SK-N-MC (cell line): ENCODE measurements at places on chromosomes 3 and 15.

- no peak for DNase-seq
Observed at GRCh38 chr3:149476225-149476624, 1.7 kb downstream of the TM4SF4 start.

DNA sequence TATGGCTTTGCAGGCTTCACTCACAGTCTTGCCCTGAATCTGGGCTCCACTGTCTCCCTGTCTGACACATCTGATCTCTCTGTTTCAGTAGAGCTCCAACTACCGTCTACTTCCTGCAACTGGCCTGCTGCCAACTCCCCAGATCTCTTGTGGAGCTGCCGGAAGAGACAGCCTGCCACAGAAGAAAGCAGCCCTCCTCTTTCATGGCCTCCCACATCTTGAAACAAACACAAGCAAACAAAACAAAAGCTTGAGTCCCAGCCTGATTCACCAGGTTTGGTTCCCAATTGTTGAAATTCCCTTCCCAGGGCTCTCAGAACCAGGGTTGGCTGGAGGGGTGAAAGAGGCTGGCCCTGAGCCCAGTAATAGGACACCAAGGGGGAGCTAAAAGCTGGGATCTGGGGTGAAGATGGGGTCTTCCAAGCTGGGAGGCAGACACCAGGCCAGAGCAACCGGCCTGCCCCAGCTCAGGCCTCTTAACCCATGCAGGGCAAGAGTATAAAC lies 55.3 kb upstream of the CA12 start:
- DNase-seq: peak; percentile 80

- no peak for DNase-seq
Observed at GRCh38 chr3:122322095-122323075, 2.7 kb upstream of the CSTA start.

- DNase-seq: no peak
Observed at GRCh38 chr3:44506961-44507360, 29.5 kb upstream of the ZNF445 start.

GRCh38 chr3:18888370-18888769 lies 259.9 kb upstream of the KCNH8 start:
- DNase-seq: no peak

GRCh38 chr3:136535906-136536305 lies 216.3 kb downstream of the STAG1 start:
- no peak for DNase-seq

DNA sequence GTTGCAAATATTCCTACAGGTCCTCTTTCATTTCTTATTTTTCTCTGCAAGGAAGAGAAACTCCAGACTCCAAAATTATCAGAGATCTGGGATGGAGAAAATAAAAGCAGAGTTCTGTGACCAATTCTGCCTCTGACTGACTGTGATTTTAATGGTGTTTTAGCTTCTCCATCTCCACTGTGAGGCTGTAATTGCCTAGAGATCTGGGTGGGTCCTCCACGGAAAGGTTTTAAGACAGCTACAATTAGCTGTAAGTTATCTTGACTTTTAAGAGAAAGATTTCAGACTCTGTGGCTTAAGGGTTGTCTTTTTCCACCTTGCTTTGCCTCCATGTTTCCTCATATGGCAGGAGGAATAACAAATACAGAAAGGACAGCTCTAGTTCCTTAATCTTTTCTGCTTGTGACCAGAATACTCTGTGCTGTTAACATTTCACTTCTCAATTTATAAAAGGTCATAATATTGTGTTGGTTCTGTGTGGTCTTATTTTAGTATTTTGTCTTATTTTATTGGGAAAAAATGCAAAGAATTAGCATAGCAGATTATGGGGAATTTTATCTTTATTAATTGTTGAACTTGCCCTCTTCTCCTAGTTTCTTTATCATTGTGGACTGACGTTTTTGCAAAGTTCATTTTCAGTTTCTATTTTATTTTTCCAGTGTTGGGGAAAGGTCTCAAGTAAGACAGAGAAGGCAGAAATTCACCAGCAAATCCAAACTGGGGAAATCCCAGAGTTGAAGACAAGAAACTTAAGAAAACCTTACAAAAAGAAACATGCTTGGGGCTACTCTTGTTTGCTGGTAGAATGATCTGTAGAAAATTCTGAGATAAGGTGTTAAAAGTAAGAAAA lies 157.9 kb downstream of the RAP2B start:
- DNase-seq: no peak
